ENCODE measurements at places on chromosomes 1 and 21. TPM values are rescaled to one million over a fixed set of nuclear protein-coding genes. Genes with fewer than 3 reads are reported as not detected.

GJB4 gene
- total RNA-seq, result not detected

INTS3 gene
- total RNA-seq, result 57.8 TPM

SPRR2F gene
- 0.22 TPM for total RNA-seq

PGLYRP3 gene
- total RNA-seq, result not detected

TXNIP gene
- 455 TPM for total RNA-seq

DNM3 gene
- total RNA-seq, result 38.5 TPM

CLDN19 gene
- 17.0 TPM for total RNA-seq

ACKR1 gene
- 6.1 TPM for total RNA-seq

PLA2G2A gene
- 0.40 TPM for total RNA-seq

CNN3 gene
- total RNA-seq, result 326 TPM

LRRC3 gene
- total RNA-seq, result 1.4 TPM

ACBD6 gene
- total RNA-seq, result 76.1 TPM

SH2D2A gene
- total RNA-seq, result not detected

RAB42 gene
- 9.2 TPM for total RNA-seq

TRIM58 gene
- total RNA-seq, result 4.7 TPM

DENND2C gene
- total RNA-seq, result 4.0 TPM

C1QB gene
- 39.1 TPM for total RNA-seq

TNFRSF1B gene
- total RNA-seq, result 9.6 TPM

CYP4Z1 gene
- total RNA-seq, result 2.5 TPM

SLC2A5 gene
- 5.2 TPM for total RNA-seq

SDC3 gene
- 99.3 TPM for total RNA-seq

CR1L gene
- total RNA-seq, result 2.0 TPM

CFAP74 gene
- total RNA-seq, result 4.1 TPM

COA6 gene
- total RNA-seq, result 26.4 TPM

NPHS2 gene
- total RNA-seq, result not detected

CHODL gene
- total RNA-seq, result 18.8 TPM

CACYBP gene
- total RNA-seq, result 98.4 TPM

CFAP107 gene
- total RNA-seq, result 0.69 TPM

FAM151A gene
- not detected for total RNA-seq

WNT3A gene
- 0.06 TPM for total RNA-seq

SLX9 gene
- total RNA-seq, result 14.9 TPM
